ENCODE measurements at places on chromosomes 5 and 9.
A peak's percentile ranks its signal among the peaks of the same experiment; 100 is the strongest.

DNA sequence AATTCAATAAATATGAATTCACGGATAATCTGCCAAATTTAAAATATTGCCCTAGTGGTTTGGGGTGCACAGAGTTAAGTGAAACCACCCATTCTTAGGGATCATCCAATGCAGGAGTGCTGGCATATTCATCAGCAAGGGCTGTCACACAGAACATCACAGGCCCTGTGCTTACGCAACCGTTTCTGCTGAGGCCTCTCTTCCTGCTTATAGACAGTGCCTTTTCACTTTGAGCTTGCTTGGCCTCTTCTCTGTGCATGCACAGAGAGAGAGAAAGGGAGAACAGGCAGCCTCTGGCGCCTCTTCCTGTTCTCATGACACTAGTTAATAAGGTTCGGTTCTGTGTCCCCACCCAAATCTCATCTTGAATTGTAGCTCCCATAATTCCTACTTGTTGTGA lies 366.3 kb downstream of the ICE1 start:
- no peak for DNase-seq

DNA sequence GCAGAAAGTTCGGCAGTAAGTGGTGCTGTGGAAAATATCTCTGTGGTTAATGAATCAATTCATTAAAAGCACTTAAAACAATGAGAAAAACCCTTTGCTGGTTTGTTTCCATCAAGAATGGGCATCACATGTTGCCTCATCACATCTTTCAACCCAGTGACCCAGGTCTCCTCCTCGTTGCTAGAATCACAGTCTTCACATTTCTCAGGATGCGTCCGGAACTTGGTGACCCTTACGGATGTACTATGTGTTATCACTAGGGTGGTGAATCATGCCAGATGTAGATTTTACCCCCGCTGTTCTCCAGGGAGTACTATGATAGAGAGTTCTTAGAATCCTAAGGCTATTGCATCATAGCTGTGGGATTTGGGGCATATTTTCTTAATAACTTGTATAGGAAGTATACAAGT lies 217.9 kb upstream of the KLF4 start:
- no peak for DNase-seq

DNA sequence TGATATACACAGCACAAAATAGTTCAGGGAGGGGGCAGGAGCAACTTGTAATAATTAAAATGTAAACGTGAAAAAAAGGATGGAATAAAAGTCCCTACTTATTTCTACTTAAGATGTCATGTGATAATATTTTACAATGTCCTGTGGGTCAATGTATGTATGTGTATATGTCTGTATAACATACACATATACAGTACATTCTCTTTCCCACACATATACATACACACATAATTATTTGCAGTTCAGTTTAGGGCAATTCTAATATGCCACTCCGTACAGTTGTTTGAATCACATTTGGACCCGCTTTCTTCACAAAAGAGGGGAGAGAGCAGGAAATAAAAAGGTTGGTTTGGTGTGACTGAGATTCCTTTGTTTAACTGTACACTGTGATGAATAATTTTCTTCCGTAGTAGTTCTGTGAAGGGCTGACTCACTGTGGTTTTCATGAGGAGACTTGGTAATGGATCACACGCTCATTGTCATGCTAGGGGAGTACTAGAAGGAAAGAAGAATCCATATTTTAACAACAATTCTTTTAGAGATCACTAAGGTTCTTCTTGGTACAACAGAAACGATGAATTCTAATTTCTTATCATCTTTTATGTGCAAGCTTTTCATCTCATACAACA lies 26.2 kb upstream of the ACOT12 start:
- no peak for DNase-seq

- DNase-seq: no peak
Measured at GRCh38 chr5:34022121-34022705, 14.4 kb upstream of the AMACR start.

GRCh38 chr5:80140496-80140895 lies 105.3 kb downstream of the THBS4 start:
- DNase-seq: no peak

DNA sequence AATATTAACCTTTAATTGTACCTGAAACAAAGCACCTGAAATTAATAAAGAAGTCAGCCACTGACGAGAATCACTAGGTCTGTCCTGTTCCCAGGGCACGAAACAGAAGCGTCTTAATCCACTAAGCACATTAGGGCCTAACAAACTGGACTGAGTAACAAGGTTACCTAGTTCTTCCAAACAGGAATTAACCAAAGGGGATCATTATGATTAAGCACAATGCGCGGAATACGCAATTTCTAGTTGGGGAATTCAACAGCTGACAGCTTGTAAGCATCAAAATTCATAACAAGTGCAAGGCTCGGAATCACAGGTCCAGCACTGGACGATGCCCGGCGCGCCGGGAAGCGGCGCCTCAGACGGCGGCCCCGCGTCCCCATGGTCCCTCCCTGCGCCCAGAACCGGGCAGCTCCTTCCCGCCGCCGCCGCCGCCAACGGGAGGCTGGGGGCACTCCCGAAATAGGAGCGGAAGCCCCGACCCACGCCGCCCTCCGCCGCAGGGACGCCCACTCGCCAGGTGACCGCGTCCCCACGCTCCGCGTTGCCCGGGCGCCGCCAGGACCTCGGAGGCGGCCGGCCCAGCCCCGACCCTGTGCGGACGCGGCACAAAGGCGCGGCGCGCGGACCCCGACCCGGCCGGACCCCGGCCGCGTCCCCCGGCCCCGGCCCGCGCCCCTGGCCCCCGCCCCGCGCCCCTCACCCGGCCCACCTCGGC lies 898 bp downstream of the CAMSAP1 start:
- DNase-seq: peak; percentile 16

GRCh38 chr5:146607659-146608332 lies 91.8 kb upstream of the GPR151 start:
- DNase-seq: no peak

GRCh38 chr5:126640866-126641265 lies 40.1 kb downstream of the PHAX start:
- no peak for DNase-seq

All from COR-L47 (cell line).